ENCODE measurements at places on chromosomes 5 and 9.

DNA sequence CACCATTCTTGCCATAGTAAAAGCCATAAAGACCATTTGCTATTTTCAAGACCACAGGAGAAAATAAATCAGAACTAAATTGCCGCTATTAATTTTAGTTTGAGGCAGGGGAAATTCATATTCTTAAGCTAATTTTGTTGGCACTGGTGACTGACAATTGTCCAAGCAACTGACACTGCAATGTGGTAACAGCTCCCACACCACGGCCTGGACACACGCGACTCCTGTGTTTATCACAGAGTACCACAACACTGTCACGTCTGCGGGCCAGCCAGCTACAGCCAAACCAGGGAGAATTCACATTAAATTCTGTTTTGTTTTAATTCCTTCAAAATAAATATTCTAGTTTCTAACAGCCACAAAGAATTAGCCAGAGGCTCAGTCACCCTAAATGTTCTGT, 481.9 kb downstream of the CTNND2 start:
- DNase-seq = no peak

DNA sequence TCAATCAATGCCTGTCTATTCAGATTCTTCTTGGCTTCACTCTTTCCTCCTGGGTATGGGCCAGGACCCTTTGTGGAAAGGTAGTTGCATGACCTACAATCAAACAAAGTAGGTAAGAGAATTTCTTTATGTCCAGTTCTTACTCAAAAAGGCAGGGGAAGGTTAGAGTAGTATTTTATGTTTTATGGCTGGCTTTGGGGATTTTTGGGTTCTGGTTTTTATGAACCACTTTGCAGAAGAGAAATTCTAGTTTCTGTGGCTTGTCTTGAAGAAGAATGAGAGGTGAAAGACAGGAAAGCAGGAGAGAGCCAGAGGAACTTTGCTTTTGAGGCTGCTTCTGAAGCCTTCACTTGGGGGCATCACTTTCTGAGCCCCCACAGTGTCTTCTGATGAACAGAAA, 14.7 kb upstream of the CRHBP start:
- no peak for DNase-seq

DNA sequence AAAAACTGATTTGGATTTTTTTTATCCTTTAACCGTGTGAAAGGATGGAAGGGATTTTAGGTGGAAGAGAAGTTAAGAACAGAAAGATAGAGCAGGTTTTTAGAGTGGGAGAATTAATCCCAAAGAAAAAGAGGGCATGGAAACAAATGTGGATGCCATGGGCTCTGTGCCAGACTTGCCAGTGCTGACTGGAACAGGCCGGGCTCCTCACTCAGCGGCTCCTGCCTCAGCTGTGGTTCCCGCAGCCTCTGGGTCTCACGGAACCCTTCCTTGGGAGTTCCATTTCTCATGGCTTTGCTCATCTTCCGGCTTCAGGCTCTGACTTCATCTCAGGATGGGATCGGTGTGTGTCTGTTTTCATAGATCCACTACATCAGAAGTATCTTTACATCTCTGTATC, 30.4 kb upstream of the SLC2A8 start:
- no peak for DNase-seq

DNA sequence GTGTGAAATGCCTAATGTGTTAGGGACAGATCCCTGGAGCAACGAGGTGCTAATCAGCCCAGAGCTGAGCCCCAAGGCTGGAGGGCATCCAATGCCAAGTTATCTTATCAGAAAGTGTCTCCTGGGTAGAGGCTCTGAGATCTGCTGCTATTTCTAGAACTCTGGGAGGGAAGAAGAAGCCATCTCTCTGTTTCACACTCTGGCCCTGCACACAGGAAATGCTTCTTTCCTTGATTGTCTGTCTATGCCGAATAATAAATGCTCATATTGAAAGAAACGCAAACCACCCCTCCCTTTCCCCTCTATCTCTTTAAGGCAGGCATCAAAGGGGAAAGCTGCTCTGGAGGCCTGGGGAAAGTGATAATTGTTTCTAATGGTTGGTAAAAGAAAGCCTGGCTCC, 166.7 kb downstream of the PAPPA start:
- DNase-seq = peak; percentile 53

GRCh38 chr9:15157381-15157780, 149.6 kb downstream of the TTC39B start:
- no peak for DNase-seq

GRCh38 chr9:127942216-127943010, 4.8 kb upstream of the DPM2 start:
- DNase-seq = no peak

All from NCI-H226 (cell line).